Fibroblast of lung (primary cell): ENCODE measurements at places on chromosomes 3 and 15. TPM values are rescaled to one million over a fixed set of nuclear protein-coding genes. Genes with fewer than 3 reads are reported as not detected.

GRCh38 chr3:7290077-7290825, 429.3 kb downstream of the GRM7 start:
- peak; percentile 68 for DNase-seq

Gene TAGLN3
- polyA plus RNA-seq: 0.10 and 1.2 TPM in 2 replicates

Gene ACAA1
- 39.0 and 40.6 TPM in 2 replicates for polyA plus RNA-seq

Gene TMCO5A
- polyA plus RNA-seq: not detected in 2 replicates

GRCh38 chr15:41554343-41554742, 4.7 kb upstream of the TYRO3 start:
- DNase-seq: no peak

Gene MNS1
- 3.2 and 3.9 TPM in 2 replicates for polyA plus RNA-seq

DNA sequence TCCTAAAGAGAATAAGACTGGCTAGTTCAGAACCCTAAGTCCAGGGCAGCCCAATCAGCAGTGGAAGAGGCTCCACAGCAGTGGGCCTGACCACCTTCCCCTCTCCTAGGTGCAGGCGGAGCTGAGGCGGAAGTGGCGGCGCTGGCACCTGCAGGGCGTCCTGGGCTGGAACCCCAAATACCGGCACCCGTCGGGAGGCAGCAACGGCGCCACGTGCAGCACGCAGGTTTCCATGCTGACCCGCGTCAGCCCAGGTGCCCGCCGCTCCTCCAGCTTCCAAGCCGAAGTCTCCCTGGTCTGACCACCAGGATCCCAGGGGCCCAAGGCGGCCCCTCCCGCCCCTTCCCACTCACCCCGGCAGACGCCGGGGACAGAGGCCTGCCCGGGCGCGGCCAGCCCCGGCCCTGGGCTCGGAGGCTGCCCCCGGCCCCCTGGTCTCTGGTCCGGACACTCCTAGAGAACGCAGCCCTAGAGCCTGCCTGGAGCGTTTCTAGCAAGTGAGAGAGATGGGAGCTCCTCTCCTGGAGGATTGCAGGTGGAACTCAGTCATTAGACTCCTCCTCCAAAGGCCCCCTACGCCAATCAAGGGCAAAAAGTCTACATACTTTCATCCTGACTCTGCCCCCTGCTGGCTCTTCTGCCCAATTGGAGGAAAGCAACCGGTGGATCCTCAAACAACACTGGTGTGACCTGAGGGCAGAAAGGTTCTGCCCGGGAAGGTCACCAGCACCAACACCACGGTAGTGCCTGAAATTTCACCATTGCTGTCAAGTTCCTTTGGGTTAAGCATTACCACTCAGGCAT, 33.7 kb downstream of the VIPR1 start:
- no peak for DNase-seq

Gene SPTSSB
- polyA plus RNA-seq: 0.07 TPM in 1 of 2 replicates, not detected in the other
